ENCODE measurements at places on chromosomes 7 and 10.

- DNase-seq: no peak
Observed at GRCh38 chr10:75788394-75789205, 357.2 kb downstream of the LRMDA start.

DNA sequence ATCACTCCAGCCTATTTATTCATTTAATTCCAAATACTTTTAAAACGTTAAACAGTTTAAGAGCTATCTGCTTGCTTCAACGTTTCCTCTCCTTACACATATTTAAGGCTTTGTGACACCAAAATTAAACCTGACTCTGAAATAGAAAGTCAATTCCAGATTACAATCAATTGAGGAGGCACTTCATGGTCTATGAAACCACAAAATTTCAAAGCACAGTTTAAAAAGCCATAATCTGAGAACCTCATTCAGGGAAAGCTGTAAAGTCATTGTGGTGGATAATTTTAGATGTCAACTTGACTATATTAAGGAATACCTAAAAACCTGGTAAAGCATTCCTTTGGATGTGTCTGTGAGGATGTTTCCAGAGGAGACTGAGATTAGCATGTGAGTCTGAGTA lies 6.2 kb downstream of the SNX13 start:
- DNase-seq: no peak

DNA sequence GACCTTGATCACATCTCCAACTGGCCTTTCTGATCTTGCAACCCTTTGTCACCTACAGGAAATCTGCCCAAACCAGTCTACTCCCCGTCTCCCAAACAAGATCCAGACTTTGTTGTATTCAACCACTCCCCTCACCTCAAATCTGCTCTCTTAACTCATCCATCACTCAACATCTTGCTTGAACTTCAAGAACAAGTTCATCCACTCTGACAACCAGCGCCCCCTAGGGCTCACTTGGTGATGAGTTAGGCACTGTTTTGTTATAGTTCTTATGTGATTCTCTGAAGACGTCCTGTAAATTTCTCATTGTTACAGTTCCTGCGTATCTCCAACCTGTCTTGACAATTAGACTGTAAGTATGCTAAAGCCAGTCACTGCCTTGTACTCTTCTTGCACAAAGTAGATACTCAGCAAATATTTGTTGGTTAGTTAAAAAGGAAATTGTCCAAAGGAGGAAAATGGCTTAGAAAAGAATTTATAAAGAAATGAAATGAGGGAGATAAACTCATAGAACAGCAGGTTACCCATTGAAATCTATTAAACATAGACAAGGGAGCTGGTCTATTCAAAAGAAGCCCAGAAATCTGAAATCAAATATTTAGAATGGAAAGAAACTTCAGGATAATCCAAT lies 5.3 kb downstream of the FRMD4A start:
- DNase-seq: peak; percentile 52

GRCh38 chr7:33932832-33933468 lies 27.6 kb downstream of the BMPER start:
- DNase-seq: peak; percentile 83

DNA sequence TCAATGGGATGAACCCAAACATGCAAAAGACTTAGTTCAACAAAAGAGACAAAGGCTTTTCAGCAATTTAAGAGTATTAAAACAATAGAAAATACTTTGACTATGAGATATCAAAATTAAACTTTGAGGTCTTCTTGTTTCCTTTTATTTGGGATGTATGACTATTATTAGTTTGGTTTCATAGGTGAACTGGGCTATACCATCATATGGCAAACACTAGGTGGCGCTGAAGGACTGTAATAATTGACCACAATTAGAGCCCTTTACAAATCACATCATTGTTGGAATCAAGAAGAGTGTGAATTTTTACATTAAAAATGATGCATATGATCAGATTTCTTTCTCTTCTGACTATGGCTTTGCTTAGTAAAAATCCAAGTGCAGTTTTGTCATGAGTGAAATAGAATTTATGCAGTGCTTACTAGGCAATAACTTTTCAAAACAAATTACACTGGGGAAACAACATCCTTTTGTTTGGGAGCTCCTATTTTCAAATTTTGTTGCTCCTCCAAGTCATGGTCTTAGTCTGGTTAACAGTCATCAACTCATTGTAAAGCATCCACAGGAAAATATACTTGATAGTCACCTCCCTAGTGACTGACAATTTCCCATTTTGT lies 14.7 kb upstream of the NXPH1 start:
- peak; percentile 25 for DNase-seq

All from HEK293T (cell line).